Naive thymus-derived CD8-positive, alpha-beta T cell (primary cell): ENCODE measurements at places on chromosomes 1 and 21. TPM values are rescaled to one million over a fixed set of nuclear protein-coding genes. Genes with fewer than 3 reads are reported as not detected.

Gene MFSD2A
- not detected for polyA plus RNA-seq

Gene NUP210L
- polyA plus RNA-seq, result not detected

Gene UBL4B
- not detected for polyA plus RNA-seq

Gene SH2D2A
- polyA plus RNA-seq, result 31.5 TPM

Gene SLAMF6
- polyA plus RNA-seq, result 69.5 TPM

Gene OR2L2
- 0.62 TPM for polyA plus RNA-seq

Gene TFF2
- polyA plus RNA-seq, result not detected

Gene NDUFV3
- polyA plus RNA-seq, result 27.2 TPM
